ENCODE measurements at places on chromosomes 16 and 17.

DNA sequence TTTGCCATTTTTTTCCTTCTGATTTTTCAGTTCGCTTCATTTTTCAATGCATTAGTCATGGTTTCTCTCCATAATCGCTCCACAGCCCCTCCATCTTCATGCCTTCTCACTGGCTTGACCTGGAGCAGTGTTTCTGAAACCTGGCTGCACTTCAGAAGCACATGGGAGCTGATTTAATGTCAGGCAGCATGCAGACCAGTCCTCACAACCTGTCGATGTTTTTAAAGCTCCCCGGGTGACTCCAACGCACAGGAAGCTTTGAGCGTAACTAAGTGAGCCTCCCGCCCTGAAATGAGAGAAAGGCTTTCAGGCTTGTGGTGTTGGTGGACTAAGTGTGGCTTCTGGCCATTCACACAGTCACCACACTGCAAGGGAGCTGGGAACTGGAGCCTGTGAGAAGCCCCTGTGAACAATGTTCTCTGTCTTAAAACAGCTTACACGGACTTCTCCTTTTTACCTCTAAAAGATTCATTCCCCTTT, 16.8 kb upstream of the DRG2 start:
- DNase-seq, result peak; percentile 63

DNA sequence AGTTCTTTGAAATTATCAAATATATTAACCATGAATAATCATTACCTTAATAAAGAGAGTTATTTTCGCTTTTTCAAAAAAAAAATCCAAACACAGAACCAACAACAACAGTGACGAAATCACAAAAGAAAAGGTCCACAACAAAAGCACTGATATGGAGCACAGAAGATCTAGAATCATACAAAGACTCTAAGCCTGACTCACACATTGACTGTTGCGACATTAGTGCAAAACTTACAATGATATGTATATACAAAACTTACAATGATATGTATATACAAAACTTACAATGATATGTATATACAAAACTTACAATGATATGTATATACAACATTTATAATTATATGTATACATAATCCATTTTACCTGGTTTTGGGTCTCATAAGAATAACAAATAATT, 117.7 kb downstream of the USP22 start:
- DNase-seq, result no peak

GRCh38 chr17:39659279-39660010, 5.7 kb upstream of the TCAP start:
- no peak for DNase-seq

DNA sequence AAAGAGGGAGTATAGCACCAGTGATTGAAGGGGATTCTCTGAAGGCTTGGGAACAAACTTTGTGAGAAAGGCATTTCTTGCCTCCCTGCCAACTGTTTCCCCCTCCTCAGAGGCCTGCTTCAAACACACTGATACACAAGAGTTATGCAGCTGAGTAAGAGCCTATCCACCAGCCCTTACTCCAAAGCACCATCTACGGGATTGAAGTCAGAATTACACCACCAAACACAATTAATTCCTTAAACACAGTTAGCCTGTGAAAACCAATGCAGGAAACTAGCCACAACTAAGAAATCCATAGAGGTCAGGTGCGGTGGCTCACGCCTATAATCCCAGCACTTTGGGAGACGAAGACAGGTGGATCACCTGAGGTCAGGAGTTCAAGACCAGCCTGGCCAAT, 138.3 kb downstream of the SHCBP1 start:
- DNase-seq, result no peak

GRCh38 chr17:3845291-3845620, 790 bp downstream of the NCBP3 start:
- DNase-seq, result no peak

- no peak for DNase-seq
Observed at GRCh38 chr17:64466019-64466735, 17.3 kb downstream of the MILR1 start.

DNA sequence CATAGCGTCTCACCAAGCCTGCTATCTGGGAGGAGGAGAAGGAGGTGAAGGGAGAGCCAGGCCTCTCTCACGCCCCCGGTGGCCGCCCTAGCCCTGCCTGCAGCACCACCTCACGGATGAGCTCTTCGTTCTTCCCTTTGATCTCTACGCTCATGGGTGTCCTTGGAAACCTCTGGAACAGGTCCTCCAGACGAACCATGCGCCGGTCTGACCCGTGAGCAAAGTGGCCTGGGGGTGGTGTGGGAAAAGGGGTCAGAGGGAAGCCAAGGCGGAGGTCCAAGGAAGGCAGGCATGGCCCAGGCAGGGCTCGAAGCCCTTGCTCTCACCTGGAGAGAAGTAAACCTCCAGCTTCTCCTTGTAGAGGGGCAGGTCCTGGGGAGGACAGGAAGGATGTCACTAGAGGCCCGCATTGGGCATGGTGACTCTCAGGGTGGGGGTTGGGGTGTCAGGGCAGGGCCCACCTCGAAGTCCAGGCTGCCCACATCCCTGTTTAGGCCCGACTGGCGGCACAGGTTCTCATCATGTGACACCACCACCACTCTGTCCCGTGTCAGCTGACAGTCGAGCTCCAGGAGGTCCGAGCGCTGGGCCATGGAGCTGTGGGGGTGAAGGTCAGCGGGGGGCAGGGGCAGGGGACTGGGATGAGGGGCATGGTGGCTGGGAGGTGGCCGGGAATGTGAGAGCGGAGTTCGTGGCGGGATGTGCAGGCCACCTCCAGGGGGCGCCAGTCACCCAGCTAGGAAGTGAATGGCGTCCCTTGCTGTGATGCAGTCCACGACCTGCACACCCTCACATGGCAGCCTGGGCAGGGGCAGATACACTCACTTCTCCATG, 923 bp downstream of the GDPD3 start:
- no peak for DNase-seq

DNA sequence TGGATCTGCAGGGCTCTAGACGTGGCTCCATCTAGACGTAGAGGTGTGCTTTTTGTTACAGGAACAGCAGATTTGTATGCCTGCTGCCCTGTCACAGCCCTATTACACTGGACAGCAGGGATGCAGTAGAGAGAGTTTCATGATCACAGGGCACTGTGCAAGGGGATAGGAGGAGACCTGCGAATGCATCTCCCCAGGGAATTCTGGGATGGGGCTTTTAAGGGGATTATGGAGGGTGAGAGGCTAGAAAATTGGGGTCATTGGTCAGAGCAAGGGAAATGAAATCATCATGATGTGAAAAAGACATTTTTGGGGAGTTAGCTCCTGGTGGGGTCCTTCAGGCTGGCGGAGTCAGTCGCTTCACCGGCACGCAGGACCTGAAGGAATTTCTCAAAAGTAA, 3.9 kb upstream of the NUPR1 start:
- no peak for DNase-seq

GRCh38 chr17:6104956-6105648, 34.9 kb downstream of the WSCD1 start:
- DNase-seq, result no peak

DNA sequence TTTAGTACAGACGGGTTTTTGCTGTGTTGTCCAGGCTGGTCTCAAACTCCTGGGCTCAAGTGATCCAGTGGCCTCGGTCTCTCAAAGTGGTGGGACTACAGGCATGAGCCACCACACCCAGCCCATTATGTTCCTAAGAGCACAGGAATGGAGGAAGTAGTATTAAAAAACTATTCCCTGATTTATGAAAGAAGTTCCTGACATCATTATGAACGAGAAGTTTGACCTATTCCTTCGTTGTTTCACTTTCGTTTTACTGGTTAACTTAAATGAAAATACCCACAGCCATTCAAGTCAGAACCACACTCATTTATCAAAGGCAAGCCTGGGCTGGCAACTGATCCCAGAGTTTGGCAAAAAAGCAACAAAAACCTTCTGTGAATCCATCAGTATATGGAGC, 13.5 kb upstream of the CBX4 start:
- DNase-seq, result no peak

GRCh38 chr17:76943781-76944213, 75.6 kb downstream of the MGAT5B start:
- no peak for DNase-seq

DNA sequence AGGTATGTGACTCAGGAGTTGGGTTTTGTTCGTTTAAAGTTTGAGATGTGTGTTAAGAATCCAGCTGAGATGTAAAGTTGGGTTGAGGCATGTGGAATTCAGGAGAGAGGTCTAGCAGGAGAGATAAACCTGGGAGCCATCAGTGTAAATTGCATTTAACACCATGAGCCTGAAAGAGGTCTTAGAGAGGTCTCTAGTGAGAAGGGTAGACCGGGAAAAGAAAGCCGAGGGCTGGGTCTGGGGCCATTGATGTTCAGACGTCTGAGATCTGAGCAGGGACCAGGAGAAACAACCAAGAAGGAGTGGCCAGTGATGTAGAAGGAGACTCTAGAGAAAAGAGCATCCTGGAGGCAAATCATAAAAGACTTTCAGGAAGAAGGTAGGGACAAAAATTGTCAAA, 44.1 kb upstream of the PIRT start:
- DNase-seq, result no peak

GRCh38 chr17:82300707-82301270, 16.6 kb downstream of the CD7 start:
- no peak for DNase-seq

GRCh38 chr17:65290616-65291015, 153.4 kb downstream of the RGS9 start:
- DNase-seq, result no peak

DNA sequence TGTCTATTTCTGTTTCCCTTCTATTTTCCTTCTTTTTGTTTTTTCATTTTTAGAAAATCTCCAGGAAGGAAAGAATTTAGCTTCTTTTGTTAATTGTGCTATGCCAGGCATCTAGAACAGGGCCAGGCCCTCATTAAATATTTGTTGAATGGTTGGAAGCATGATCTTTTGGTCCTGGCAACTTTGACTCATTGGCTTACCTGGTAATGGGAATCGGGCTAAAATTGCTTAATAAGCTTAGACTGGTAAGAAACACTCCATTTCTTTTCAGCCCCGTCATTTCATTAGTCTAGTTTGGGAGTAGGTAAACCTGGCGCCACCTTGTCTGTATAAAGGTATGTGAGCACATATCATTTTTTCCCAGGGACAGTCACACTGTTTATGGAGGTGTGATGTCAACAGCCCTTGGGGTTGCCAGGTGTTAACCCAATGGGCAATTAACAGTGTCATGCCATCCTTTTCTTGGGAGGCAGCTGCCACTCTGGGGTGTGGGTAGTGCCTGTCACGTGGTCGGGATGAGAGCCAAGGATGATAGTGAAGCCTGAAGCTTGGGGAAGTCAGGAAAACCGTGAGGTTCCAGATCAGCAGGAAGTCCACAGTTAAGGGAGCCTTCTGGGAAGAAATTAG, 9.5 kb upstream of the NDEL1 start:
- DNase-seq, result no peak

- DNase-seq, result no peak
Observed at GRCh38 chr17:4901648-4902344, 1.1 kb downstream of the CHRNE start.

DNA sequence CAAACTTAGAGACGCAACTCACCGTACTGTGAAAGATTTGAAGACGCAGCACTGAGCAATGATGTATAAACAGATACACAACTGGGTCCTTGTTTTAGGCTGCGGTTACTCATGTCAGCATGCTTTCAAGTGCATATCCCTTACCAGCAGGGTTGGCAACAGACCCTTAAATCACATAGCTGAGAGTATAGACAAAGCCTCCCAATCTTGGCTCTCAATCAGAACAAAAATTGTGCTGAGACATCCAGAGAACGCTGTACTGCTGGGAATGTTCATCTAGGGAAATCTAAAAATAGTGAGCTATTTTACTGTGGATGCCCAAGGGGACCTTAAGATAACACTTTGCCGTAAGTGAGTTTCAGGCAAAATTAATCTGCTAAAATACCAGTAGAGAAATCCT, 84.4 kb upstream of the NUDT7 start:
- no peak for DNase-seq

DNA sequence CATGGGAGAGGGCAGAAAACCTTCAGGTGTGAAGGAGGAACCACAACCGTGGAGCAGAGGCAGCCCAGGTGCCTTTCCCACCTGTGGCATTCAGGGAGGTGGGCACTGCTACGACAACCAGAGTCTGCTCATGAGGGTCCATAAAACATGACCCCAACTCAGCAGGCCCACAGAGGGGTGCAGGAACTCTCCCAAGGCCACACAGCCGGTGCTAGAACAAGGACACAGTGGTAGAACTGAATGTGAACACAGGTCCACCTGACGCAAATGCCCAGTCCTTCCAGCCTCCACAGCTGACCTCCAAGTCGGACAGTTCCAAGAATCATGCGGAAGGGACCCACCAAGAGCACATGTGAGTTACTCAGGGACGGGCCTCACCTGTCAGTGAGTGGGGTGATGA, 76.4 kb downstream of the DNAH17 start:
- no peak for DNase-seq

- no peak for DNase-seq
Observed at GRCh38 chr17:55458978-55459377, 37.3 kb upstream of the MMD start.
